ENCODE measurements at places on chromosomes 11 and 22. TPM values are rescaled to one million over a fixed set of nuclear protein-coding genes. Genes with fewer than 3 reads are reported as not detected.

DNA sequence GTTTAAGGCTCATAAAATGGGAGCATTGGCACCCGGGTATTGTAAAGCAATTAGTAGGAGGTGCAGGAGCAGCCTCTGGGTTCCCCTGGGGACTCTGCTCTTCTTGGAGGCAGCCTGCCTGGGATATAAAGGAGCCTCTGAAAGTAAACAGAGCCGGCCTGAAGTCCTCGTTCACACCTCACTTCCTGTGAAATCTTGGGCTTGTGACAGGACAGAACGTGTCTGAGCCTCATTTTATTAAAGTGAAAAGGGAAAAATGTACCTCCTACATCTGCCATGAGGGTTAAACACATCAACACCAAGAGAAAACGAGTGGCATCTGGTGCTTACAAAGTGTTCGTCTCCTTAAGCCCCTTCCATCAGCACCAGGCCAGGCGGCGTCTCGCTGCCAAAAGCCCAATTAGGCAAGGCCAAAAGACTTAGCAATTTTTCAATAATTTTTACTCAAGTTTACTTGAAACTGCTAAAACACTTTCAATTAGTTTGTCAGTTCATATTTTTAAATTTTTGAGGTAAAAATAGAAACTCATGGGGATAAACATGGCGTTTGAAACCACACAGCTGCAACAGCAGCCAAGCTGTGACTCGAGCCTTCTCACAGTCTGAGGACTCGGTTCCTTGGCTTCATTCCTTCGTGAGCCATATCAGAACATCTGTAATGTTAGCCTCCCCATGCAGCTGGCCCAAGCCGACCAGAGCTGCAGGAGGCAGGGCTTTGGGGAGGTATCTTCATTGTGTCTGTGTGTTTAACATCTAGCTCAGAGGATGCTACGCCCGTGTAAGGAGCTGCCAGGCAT is 33.6 kb downstream of the MAP6 start:
- no peak overlapping the region for H3K4me3 ChIP-seq
- peaks cover 50% of the 10 kb centered on the region for H3K27me3 ChIP-seq
- no peaks in the 10 kb centered on the region for H3K36me3 ChIP-seq
- no peak for DNase-seq
- H3K4me1 ChIP-seq: no peaks in the 10 kb centered on the region

DNA sequence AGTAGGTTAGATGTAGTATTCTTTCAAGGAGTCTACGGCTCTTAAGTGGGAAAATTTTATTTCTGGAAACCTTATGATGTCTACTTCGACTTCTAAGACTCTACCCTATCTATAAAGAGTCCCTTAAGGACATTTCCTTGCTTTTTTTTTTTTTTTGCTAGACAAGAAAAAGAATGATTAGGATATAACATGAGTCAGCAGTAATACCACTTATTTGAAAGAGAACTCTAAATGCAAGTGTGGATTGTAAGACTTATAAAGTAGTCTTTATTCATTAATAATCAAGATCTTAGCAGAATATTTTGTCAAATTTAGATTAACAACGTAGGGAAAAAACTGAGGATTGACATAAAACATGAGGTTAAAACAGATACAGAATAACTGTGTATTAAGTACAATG is 71.0 kb downstream of the DKK3 start:
- no peak for DNase-seq
- no peaks in the 10 kb centered on the region for H3K27me3 ChIP-seq
- H3K4me1 ChIP-seq: no peaks in the 10 kb centered on the region
- H3K27ac ChIP-seq: no peak overlapping the region
- no peak overlapping the region for H3K4me3 ChIP-seq

GRCh38 chr22:46061501-46062231 is 84.7 kb upstream of the WNT7B start:
- no peak overlapping the region for H3K27ac ChIP-seq
- H3K36me3 ChIP-seq: peaks cover 4% of the 10 kb centered on the region
- H3K4me3 ChIP-seq: no peak overlapping the region
- peaks cover 2% of the 10 kb centered on the region for H3K27me3 ChIP-seq
- no peak for DNase-seq

DNA sequence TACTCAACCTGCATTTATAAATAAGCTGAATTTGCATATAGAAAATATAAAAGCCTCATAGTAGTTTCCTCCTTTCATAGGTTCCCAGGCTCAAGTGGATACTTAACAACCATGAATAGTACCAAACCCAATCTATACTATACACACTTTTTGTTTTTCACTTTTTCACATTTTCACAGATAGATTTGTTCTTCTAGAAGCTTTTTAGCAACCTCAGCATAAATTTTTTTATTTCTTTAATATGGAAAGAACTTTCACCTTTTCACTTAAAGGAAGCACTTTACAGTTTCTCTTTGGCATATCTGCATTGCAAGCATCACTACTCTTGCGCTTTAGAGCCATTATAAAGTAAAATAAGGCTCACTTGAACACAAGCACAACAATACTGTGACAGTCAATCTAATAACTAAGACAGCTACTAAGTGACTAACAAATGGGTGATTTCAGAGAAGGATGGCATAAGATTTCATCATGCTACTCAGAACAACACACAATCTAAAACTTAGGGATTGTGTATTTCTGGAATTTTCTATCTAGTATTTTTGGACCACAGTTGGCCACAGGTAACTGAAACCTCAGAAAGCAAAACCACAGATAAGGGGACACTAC is 1063.6 kb downstream of the FAM181B start:
- no peaks in the 10 kb centered on the region for H3K36me3 ChIP-seq
- peaks cover 3% of the 10 kb centered on the region for H3K4me1 ChIP-seq
- peaks cover 5% of the 10 kb centered on the region for H3K27me3 ChIP-seq
- no peak for DNase-seq

GRCh38 chr11:47163193-47163592 is 13.5 kb downstream of the ARFGAP2 start:
- no peak overlapping the region for H3K27ac ChIP-seq
- no peak overlapping the region for H3K4me3 ChIP-seq
- no peaks in the 10 kb centered on the region for H3K27me3 ChIP-seq
- no peaks in the 10 kb centered on the region for H3K4me1 ChIP-seq

DNA sequence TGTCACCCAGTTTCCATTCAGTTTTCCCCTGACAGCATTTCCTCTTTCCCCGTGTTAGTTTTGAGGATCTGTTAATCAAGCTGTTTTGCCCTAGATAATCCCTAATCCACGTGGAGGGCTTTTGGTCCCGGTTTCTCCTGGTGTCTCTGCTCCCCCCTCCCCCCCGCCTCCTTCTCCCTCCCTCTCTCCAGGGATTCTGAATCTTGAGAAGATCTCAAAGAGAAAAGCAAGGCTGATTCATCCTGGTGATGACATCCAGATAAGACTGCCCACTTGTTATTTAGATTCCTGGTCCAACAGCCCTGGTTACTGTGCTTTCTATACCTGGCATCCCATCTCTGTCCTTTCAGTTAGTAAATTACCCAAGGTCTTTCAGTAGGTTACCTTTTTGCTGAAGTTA is 59.4 kb downstream of the KCNA4 start:
- H3K36me3 ChIP-seq: no peaks in the 10 kb centered on the region
- H3K4me3 ChIP-seq: no peak overlapping the region
- no peaks in the 10 kb centered on the region for H3K4me1 ChIP-seq
- no peak for DNase-seq
- no peaks in the 10 kb centered on the region for H3K27me3 ChIP-seq

DNA sequence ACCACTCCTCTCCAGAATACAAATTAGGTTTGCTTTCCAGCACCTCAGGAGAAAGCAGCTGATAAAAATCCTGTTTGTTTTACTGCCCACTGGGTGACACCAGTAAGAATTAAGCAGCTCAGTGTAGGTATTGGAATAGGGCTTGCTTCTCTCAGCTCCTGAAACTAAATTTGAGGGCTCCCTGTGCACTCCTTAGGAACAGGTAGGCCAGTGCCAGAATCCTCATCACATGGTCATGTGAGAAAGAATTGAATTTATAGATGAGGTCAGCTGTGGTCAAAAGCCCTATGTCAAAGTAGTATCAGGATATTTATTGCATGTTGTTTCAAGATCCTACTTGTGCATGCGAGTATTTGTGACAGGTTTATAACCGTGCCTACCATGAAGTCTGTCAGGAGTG is 1.0 kb downstream of the PRSS23 start:
- H3K27ac ChIP-seq: no peak overlapping the region
- H3K4me3 ChIP-seq: no peak overlapping the region
- H3K4me1 ChIP-seq: peaks cover 53% of the 10 kb centered on the region

DNA sequence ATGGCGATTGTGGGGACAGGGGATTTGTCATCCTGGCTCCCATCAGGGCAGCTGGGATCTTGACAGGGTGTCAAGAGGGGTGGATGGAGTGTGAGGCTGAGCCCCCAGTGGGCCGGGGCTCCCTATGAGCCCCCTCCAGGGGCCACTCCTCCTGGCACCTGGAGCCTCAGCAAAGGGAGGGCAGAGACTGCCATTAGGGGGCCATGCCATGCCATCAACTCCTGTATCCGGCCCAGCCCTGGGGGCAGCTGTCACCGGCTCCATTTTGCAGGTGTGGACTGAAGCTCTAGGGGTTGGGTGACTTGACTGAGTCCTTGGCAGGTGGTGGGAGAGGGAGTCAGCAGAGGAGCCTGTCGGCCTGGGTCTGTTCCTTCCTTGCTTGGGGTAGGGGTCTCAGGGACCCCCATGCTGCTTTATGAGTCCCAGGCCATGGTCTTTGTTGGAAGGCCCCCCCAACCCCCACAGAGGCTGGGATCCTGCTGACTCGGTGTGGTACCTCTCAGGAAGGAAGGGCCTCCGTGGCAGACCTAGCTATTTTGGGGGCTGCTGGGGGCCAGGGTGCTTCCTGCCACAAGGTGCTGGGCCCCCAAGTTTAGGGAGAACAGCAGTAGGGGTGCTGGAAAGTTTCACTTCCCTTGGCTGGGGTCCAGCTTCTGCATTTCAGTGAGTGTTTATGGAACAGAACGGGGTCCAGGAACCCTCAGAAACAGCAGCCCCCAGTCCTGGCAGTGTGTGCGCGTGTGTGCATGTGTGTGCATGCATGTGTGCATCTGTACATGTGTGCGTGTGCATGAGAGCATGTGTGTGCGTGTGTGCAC is 1.5 kb downstream of the ACY3 start:
- H3K27ac ChIP-seq: no peak overlapping the region
- peaks cover 2% of the 10 kb centered on the region for H3K36me3 ChIP-seq
- H3K4me1 ChIP-seq: peaks cover 45% of the 10 kb centered on the region
- no peak for DNase-seq

DNA sequence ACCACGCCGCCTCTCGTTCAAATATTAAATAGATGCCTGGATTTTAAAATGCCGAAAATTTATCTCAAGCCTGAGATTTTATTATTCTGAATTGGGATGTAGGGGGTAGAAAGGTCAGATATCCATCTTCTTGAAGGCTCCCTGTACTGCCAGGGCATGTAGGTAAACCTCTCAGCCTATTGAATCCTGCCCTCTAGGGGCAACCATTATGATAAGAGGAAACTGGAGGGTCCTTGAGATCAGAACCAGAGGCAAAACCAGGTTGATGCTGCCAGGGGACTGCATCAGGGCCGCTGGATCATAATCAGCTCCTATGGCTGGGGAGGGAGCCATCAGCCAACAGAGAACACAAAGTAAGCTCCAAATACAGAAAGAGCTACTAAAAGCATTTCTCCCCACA is 92.4 kb downstream of the KCNC1 start:
- H3K27ac ChIP-seq: no peak overlapping the region
- H3K36me3 ChIP-seq: no peaks in the 10 kb centered on the region
- H3K4me1 ChIP-seq: no peaks in the 10 kb centered on the region
- H3K4me3 ChIP-seq: no peak overlapping the region
- DNase-seq: no peak
- no peaks in the 10 kb centered on the region for H3K27me3 ChIP-seq

GRCh38 chr22:36963302-36963701 is 49.9 kb downstream of the CSF2RB start:
- no peak overlapping the region for H3K27ac ChIP-seq
- no peak for DNase-seq
- no peaks in the 10 kb centered on the region for H3K4me1 ChIP-seq
- peaks cover 22% of the 10 kb centered on the region for H3K27me3 ChIP-seq
- no peak overlapping the region for H3K4me3 ChIP-seq
- no peaks in the 10 kb centered on the region for H3K36me3 ChIP-seq

GRCh38 chr11:13207270-13207664 is 70.3 kb upstream of the BMAL1 start:
- H3K36me3 ChIP-seq: no peaks in the 10 kb centered on the region
- no peak for DNase-seq
- H3K27me3 ChIP-seq: no peaks in the 10 kb centered on the region

- H3K27me3 ChIP-seq: peaks cover 20% of the 10 kb centered on the region
- H3K4me3 ChIP-seq: no peak overlapping the region
- no peak for DNase-seq
- H3K27ac ChIP-seq: no peak overlapping the region
These were observed 135.1 kb upstream of the PITPNB start for GRCh38 chr22:28053896-28054818.

GRCh38 chr11:100695911-100696310 is 8.8 kb downstream of the ARHGAP42 start:
- H3K36me3 ChIP-seq: no peaks in the 10 kb centered on the region
- H3K4me3 ChIP-seq: no peak overlapping the region

The MYO18B gene
- 2.0 TPM for total RNA-seq

Measured in activated CD4-positive, alpha-beta memory T cell treated with anti-CD3 and anti-CD28 coated beads, Interleukin-2, amount 10 ng/mL, durations not matched to agents 7 days and 5 days (primary cell).